ENCODE measurements at places on chromosomes 5 and 9. TPM values are rescaled to one million over a fixed set of nuclear protein-coding genes. Genes with fewer than 3 reads are reported as not detected.

Gene IFNA2
- not detected for total RNA-seq

Gene GCNT4
- 0.23 TPM for total RNA-seq

Gene CARTPT
- not detected for total RNA-seq

Gene LURAP1L
- 9.0 TPM for total RNA-seq

Gene FAM221B
- total RNA-seq = not detected
